Immature natural killer cell (primary cell): ENCODE measurements at places on chromosomes 11 and 22. TPM values are rescaled to one million over a fixed set of nuclear protein-coding genes. Genes with fewer than 3 reads are reported as not detected.

DNA sequence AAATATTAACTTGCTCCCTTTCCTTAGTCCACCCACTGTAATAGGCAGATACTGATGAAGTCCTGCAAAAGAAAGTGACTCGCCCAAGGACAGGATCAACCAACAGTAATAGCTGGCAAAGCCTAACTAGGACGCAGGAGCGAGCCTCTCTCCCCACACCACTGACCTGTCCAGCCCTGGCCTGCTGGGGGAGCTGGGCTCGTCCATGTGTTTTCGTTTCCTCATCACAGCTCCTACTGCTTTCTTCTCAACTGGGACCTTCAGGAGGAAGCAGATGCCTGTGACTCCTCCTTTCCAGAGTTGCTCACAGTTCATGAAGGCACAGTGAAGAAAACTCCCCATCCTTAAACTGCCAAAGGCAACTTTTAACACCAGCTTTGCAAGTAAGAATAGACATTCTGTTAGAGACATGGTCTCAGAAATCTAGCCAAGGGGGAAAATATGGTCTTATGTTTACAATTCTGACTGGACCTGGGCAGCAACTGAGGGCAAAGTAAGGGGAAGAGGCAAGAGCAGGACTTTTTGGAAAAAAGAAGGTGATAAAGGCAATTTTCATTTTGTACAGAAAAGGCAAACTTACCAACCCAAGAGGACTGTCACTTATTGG, 11.6 kb upstream of the GPHA2 start:
- no peak overlapping the region for H3K27ac ChIP-seq
- H3K27me3 ChIP-seq = peaks cover 2% of the 10 kb centered on the region

Gene OR5W2
- not detected for polyA plus RNA-seq

Gene KCNJ4
- polyA plus RNA-seq = not detected

DNA sequence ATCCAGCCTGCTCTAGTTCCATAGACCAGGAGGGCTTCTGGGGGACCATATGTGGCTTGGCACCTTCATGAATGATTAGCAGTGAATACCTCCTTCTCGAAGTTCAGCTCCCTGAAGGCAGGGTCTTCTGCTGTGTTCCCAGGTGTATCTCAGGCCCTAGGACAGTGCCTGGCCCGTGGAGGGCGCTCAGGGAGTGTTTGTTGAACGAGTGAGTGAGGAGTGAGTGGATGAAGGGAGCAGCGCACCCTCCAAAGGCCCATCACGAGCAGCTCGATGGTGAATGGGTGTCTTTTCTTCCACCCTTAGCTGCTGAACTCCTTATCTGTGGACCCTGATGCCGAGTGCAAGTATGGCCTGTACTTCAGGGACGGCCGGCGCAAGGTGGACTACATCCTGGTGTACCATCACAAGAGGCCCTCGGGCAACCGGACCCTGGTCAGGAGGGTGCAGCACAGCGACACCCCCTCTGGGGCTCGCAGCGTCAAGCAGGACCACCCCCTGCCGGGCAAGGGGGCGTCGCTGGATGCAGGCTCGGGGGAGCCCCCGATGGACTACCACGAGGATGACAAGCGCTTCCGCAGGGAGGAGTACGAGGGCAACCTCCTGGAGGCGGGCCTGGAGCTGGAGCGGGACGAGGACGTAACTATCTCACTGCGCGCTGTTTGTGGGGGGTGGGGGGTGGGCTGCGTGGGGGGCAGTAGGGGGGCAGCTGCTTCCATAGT, 9.5 kb downstream of the ANO1 start:
- H3K4me3 ChIP-seq = no peak overlapping the region
- H3K4me1 ChIP-seq = no peaks in the 10 kb centered on the region
- DNase-seq = no peak
- peaks cover 10% of the 10 kb centered on the region for H3K27me3 ChIP-seq
- H3K27ac ChIP-seq = no peak overlapping the region
- no peaks in the 10 kb centered on the region for H3K36me3 ChIP-seq

Gene MS4A13
- not detected for polyA plus RNA-seq

Gene DEUP1
- not detected for polyA plus RNA-seq

Gene TLCD5
- not detected for polyA plus RNA-seq
